Kasumi-1 (cell line): ENCODE measurements at places on chromosomes 2 and 18.

DNA sequence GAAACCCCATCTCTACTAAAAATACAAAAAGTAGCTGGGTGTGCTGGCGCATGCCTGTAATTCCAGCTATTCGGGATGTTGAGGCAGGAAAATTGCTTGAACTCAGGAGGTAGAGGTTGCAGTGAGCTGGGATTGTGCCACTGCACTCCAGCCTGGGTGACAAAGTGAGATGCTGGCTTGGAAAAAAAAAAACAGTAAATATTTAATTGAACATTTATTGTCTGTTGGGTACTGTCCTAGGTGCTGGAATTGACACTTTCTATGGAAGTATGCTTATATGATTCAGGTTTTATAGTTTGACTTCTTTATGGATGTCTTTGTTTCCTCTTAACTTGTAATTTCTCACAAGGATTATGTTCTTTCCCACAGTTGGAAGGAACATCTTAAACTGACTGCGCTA lies 633.1 kb upstream of the SETBP1 start:
- no peak for DNase-seq

DNA sequence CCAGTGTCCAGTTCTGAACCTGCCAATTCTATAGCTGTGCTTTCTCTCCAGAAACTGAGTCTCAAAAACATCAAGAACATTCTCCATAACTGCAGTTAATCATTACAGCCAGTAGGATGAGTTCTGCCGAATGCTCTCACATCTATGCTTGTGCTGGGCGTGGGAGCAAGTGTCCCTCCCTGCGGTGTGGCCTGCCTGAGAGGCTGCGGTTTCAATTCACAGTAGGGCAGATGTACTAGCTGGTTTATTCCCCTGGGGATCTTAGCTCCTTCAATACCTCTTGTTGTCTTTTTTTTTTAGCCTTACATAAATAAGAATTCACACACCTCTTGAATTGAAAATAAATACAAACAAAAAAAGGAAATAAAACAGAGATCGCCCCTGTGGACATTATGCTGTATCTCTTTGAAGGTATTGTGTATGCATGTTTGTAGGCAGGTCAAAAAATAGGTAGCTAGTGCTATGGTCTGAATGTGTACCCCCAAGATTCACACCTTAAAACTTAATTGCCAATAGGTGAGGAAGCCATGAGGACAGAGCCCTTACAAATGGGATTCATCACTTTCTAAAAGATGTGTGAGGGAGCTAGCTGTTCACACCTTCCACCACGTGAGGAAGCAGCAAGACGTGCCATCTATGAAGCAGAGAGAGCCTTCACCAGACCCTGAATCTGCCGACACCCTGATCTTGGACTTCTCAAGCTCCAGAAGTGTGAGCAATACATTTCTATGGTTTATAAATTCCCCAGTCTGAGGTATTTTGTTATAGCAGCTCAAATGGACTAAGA lies 74.3 kb downstream of the BCL2L11 start:
- no peak for DNase-seq

GRCh38 chr2:187900021-187900420 lies 345.8 kb upstream of the TFPI start:
- no peak for DNase-seq

GRCh38 chr2:195674491-195675221 lies 17.6 kb downstream of the SLC39A10 start:
- DNase-seq, result no peak

GRCh38 chr2:158484892-158485556 lies 28.3 kb downstream of the PKP4 start:
- no peak for DNase-seq
